ENCODE measurements at places on chromosomes 3 and 15. TPM values are rescaled to one million over a fixed set of nuclear protein-coding genes. Genes with fewer than 3 reads are reported as not detected.

GRCh38 chr15:35289024-35289617 lies 204.0 kb upstream of the NANOGP8 start:
- DNase-seq: no peak

RSRC1 gene
- 72.7 TPM for total RNA-seq

- no peak for DNase-seq
These were observed 23.0 kb upstream of the RETNLB start for GRCh38 chr3:108780235-108780634.

DNA sequence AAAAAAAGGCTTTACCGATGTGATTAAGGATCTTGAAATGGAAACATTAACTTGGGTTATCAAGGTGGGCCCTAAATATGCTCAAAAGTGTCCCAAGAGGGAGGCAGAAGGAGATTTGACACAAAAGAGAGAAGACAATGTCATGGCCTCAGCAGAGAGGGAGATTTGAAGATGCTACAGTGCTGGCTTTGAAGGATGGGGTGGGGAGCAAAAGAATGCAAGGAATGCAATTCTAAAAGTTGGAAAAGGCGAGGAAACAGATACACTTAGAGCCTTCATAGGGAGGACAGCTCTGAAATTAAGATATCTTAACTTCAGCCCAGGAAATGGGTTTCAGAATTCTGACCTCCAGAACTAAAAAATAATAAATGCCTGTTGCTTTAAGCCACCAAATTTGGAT lies 314.5 kb upstream of the CCDC54 start:
- DNase-seq: no peak

GRCh38 chr15:89543389-89543788 lies 31.9 kb upstream of the TICRR start:
- no peak for DNase-seq

GRCh38 chr3:127690106-127690505 lies 17.4 kb downstream of the ABTB1 start:
- DNase-seq: no peak

GRCh38 chr3:160671231-160671630 lies 5.7 kb upstream of the ARL14 start:
- DNase-seq: no peak

GRCh38 chr3:161600173-161600572 lies 103.6 kb downstream of the OTOL1 start:
- DNase-seq: no peak

GRCh38 chr3:134299185-134299887 lies 48.7 kb upstream of the RYK start:
- DNase-seq: no peak

DNA sequence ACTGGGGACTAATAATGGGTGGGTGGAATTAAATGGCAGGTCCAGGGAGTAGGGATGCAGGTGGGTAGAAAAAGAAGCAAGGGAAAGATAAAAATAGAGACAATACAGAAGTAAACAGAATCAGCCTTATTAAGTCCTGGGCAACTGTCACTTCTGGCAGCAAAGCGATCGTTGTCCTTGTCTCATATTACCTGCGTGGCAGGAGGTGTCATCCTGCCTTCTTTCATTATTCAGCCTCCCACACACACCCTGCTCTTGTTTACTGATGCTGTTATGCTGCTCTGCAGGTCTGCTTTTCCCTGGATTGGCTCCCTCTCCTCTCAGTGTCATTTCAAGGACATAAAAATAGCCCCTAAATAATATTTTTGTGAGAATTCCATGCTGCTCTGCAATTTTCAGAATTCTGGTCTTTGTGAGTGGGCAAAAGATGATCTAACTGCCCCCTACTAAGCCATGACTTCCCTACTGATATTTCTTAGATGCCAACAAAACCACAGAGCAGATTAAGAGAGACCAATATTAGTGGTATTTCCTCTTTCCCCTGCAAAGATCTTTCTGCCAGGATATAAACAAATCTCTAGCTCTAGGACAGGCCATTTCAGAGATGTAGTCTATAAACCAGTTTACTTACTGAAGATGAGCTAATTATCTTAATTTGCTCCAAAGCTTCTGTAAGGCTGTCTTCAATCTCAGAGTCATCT lies 8.5 kb downstream of the VEPH1 start:
- no peak for DNase-seq

- no peak for DNase-seq
These were observed 27.4 kb downstream of the MIX23 start for GRCh38 chr3:122355612-122356011.

GRCh38 chr3:72230774-72231379 lies 445.9 kb upstream of the PROK2 start:
- peak; percentile 29 for DNase-seq

DNA sequence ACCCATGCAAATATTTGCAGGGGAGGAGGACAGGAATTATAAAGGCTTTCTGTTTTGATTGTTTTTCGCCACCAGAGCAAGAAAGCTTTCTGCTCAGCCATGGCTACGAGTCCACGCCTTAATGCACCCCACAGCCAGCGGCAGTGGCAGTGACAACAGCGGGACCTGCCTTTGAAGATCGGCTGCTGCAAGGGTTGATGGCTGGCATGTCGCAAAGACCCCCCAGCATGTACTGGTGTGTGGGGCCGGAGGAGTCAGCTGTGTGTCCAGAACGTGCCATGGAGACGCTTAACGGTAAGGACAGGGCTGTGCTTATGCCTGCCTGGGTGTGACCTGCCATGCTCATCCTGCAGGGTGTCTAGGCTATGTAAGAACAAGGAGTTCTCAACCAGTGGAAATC lies 5.3 kb downstream of the LRRK1 start:
- DNase-seq: no peak

ZMYND10 gene
- total RNA-seq: 7.9 TPM

KNG1 gene
- total RNA-seq: not detected

CADPS gene
- total RNA-seq: 0.82 TPM

- no peak for DNase-seq
These were observed 408 bp upstream of the ARPP21 start for GRCh38 chr3:35638980-35639253.

- no peak for DNase-seq
These were observed 268.1 kb downstream of the PLOD2 start for GRCh38 chr3:145892869-145893268.

NAALADL2 gene
- 218 TPM for total RNA-seq

CKMT1A gene
- total RNA-seq: not detected

SLCO2A1 gene
- total RNA-seq: 168 TPM

GRCh38 chr3:10391391-10391790 lies 70.5 kb upstream of the SEC13 start:
- DNase-seq: no peak

TMEM42 gene
- 2.6 TPM for total RNA-seq

FES gene
- 60.8 TPM for total RNA-seq

CCDC39 gene
- not detected for total RNA-seq

CEP70 gene
- 90.6 TPM for total RNA-seq

CHRD gene
- total RNA-seq: 57.1 TPM
